Tongue (tissue), 3 donors: ENCODE measurements at places on chromosomes 5 and 9.

DNA sequence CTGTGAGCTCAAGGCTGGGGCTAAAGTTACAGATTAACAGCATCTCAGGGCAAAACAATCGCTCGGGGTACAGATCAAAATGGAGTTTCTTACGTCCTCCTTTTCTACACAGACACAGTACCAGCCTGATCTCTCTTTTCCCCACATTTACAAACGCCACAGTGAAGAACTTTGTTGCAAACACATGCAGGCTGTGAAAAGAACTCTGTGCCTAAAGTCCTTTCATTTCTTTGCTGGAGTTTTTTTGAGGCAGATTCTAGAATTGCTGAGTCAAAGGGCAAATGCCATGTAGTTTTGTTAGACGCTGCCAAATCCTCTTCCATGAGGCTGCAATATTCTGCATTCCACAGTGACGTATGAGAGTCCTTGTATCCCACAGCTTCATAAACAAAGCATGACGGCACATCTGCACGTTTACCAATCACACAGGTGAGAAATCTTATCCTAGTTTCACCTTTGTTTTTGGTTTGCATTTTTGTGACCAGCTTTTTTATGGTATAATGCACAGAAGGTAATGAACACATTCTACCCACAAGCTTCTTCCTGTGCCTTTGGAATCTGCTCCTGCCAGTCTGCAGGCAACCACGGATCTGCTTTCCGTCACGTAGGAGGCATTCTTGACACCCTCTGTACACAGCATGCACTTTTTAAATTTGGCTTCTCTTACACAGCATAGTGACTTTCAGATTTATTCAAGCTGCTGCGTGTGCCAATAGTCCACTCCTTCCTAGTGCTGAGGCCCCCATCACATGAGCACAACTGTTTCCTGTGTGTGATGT, 44.6 kb upstream of the LPCAT1 start:
- DNase-seq, result peak; percentile 73

DNA sequence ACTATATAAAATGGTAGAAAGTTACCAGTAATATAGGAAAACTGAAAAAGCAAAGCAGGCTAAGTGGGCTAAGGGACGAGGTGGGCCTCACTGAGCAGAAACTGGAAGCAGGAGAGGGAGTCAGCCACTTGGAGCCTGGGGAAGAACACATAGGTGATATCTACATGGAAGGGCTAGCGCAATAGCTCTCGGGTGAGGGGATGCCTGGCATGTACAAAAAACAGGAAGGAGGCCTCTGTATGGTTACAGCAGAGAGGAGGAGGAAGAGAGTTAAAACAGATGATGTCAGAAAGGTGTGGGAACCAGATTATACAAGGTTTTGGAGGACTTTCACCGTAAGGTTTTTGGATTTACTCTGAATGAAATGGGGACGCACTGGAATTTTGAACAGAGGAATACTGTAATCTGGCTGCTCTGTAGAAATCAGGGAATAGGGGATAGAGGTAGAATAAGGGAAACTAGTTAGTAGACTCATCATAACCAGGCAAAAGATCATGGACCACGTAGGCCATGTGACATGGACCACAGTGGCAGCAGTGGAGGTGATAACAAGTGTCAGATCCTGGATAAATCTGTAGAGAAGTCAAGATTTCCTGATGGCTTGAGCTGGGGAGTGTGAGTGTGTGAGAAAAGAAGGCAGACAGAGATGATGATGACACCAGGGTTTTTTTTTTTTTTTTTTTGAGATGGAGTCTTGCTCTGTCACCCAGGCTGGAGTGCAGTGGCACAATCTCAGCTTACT, 52.5 kb downstream of the FNBP1 start:
- no peak for DNase-seq

DNA sequence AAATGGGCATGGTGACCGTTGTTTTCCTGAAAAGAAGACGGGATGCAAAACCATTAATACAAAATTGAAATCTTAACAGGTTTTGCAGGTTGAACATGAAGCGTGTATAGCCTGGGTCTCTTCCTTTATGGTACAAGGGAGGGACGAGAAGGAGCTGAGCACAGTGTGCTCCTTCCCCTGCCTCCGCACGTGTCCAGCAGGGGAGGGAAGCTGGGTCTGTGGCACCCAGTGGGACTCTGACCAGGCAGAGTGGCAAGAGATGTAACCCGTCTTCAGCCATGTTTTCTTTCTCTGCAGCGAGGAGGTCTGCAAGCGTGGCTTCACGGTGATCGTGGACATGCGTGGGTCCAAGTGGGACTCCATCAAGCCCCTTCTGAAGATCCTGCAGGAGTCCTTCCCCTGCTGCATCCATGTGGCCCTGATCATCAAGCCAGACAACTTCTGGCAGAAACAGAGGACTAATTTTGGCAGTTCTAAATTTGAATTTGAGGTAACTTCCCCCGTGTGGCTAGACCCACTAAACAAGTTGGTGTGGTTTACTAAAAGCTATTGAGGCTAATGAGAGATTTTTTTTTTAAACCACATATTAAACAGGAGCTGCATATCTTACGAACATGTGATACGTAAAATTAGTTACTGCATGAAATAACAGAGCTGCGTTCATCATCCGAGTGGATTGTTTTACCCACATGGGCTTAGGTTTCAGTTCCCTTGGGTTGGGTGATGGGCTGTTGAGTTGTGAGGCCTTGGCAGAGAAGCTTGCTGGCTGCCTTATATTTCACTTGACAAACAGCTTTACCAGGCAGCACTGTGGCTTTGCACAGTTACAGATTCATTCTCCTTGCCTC, 143.7 kb downstream of the TRIO start:
- peak; percentile 55 for DNase-seq

DNA sequence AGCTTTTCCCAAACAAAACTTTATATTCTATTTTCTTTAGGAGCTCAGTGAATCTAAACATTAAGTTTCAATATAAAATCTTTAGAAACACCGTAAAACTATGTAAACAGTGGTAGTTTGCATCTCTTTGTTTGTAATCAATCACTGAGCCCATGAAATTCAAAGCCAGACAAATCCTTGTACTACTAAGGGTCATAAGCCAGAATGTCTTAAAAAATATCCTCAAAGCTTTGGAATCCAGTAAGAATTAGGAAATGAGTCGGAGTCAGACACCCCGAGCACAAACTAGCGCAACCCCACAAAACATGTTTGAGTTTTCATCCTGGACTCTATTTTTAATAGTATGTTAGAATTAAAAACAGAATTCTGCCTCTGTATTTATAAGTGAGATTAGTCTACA, 153.8 kb downstream of the HSPA4 start:
- no peak for DNase-seq

GRCh38 chr9:137449931-137450538, 8.9 kb upstream of the ENTPD8 start:
- no peak for DNase-seq

DNA sequence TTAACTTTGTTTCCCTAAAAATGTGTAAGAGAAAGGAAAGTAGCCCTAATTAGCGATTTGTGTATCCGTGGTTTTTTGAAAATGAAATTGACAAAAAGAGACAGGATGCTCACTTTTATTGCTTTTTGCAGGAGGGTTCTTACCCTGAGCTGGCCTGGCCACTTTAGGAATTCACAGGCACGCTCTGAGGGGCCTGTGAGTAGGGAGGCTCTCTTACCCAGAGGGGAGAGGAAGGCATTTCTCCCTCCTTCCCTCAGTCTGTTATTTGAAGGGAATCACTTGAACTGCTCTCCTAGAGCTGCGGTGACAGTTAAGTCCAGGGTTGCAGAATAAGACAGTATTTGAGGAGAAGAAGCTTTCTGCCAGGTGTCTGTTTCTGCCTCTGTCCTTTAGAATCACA, 16.7 kb downstream of the PIK3R1 start:
- no peak for DNase-seq

DNA sequence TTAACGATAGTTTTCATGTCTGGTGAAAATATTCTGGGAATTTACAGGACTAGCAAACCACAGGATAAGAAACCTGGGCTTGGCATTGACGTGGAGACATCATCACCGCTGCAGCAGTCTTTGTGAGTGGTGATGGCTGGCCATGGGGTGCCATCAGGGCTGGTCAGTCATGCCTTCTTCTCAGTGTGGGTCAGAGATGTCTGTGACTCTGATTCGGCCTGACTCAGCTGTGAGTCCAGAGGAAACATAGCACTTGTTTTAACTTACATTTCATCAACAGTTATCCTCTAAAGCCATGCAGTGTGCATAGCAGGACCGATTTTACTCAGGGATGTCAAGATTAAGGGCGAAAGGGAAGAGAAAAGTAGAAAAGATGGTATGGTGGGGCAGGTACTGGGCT, 33.2 kb upstream of the CYFIP2 start:
- no peak for DNase-seq

GRCh38 chr5:93054424-93055163, 526.4 kb downstream of the NR2F1-AS1 start:
- no peak for DNase-seq

- peak; percentile 61 for DNase-seq
Measured at GRCh38 chr5:16886366-16886736, 49.7 kb downstream of the MYO10 start.

- peak; percentile 45 for DNase-seq
Measured at GRCh38 chr9:35691757-35692301, 2.1 kb upstream of the TPM2 start.

DNA sequence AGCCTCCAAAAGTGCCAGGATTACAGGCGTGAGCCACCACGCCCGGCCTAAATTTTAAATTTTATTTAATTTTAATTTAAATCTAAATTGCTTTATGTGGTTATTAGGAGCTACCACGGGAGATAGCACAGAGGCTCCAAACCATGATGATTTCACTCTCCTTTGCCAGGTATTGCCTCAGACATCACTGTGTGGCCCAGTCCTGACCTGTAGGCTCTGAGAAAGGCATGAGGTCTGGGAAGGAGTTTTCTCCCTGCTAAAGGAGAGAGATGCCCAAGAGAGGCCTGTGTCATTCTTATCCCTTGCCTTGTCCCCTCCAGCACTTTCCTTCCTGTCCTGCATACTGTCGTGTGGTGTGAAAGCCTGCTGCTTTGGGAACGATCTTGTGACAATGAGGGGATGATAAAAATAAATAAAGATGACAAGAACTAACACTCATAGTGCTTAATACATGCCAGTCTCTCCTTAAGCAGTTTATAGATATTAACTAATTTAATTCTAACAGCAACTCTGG, 37.0 kb upstream of the BASP1 start:
- no peak for DNase-seq

DNA sequence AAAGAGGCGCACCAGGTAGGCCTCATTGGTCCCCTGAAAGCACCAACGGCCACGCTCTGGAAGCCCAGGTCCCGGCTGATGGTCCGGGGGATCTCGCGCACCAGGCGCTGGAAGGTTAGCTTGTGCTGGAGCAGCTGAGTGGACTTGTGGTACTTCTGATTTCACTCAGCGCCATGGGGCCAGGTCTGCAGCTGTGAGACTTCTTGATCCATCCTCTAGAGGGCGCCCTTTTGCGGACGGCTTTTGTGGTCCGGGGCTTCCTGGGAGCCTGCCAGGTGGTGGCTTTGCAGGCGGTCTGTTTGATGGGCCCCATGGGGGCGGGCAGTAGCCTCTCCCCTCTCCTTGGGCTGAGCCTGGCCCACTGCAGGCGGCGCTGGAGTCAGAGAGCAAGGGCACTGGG, 10.4 kb downstream of the TAF11L12 start:
- no peak for DNase-seq

DNA sequence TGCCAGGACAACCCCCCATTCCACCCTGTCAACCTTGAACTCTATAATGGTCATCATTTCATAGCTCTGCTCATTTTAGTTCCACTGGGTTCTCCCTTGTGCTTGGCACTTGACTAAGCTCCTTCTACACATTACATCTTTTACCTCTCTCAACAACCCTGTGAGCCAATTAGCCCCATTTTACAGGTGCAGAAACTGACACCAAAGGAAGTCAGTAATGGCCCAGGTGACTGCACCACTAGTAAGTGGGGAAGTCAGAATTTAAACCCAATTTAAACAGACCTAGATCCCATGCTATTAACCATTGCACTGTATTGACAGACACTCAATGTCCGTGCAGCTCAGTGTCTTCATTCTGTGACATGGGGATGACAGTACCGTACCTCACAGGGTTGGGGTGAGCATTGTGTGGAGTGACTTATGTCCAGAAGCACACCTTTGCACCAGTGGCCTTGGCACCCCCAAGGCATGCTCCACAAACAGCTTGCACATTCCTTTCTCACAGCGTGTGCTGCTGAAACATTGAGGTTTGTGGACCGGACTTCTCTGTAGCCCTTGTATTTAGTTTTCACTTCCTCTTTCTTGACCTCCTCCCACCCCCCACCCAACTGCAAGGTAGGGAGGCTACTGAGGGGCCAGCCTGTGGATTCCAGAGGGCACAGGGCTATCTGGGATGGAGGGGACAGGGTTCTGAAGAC, 23.1 kb downstream of the IRF1 start:
- DNase-seq, result no peak

- no peak for DNase-seq
Measured at GRCh38 chr9:14063756-14064155, 250.2 kb downstream of the NFIB start.

DNA sequence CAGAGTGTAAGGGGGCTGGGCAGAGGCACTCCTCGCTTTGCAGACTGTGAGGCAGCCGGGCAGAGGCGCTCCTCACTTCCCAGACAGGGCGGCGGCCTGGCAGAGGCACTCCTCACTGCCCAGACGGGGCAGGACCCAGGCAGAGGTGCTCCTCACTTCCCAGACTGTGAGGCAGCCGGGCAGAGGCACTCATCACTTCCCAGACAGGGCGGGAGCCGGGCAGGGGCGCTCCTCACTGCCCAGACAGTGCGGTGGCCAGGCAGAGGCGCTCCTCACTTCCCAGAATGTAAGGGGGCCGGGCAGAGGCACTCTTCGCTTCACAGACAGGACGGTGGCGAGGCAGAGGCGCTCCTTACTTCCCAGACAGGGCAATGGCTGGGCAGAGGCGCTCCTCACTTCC, 442.5 kb downstream of the SPATA31D1 start:
- no peak for DNase-seq

GRCh38 chr9:124381170-124381945, 33.9 kb downstream of the PSMB7 start:
- DNase-seq, result no peak

DNA sequence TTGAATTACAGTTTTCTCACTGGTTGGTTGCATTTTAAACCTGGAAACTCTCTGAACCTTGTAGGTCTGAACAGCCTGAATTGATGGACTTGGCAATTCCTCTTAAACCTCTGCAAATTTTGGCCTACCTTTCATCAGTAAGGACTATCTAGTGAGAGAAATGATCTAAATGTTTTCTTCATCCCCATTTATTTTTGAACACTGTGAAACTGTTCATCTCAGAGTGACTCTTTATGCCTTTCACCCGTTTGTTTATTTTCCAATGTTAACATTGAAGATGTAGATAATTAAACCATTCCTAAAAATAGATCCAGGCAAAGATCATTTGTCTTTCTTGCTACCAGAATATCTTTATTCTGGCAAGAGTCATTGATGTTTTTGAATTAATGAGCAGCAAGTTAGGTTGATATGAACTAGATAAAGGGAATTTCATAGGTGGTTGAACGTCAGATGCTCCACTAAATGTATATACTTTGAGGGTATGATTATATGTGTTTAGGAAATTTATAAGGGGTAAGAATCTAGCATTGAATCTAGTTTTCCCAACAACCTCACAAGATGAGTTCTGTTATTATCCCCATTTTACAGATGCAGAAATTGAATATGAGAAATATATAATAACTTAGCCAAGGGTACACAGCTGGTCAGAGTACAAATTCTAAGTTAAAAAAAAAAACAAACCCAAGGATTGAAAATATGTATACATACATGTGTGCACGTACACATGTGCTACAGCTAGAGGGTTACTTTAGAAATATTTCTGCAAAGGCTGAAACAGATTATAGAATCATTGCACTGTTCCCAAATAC, 3.4 kb downstream of the CPEB4 start:
- DNase-seq, result no peak
